Stimulated activated CD4-positive, alpha-beta T cell treated with anti-CD3 and anti-CD28 coated beads, Interleukin-4, amount 100 ng/mL, for 48 hours (primary cell): ENCODE measurements at places on chromosomes 5 and 9.

- no peak for DNase-seq
Measured at GRCh38 chr9:92895812-92896436, 18.1 kb upstream of the ZNF484 start.

DNA sequence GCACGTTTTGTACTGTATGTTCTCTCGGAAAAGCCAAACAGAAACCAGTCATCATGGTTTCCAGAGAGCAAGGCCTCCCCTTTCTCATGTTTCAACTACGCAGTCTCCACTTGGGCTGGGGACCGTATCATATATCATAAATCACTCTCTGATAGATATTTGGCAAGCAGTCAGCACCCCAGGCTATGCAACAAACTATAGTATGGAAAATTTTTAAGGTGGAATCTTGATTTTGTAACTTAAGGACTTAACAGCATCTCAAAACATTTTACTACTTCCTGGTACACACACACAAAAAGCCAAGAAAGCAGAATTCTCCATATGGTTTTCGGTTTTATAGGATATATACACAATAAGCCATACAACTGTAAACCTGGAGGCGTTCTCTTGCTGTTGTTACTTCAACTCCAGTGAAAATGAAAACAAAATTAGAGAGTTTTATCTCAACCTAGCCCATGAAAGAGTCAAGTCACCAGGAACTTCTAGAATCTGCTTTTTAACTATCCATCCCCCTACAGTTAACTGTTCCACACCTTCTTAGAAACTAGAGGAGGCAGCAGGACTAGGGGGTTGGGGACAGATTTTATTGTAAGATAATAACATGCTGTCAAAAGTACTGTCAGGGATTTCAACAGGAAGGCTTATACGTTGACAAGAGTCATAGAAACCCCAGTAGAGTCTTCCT is 283.4 kb downstream of the NFIB start:
- DNase-seq = no peak

GRCh38 chr5:143315214-143315613 is 88.3 kb downstream of the NR3C1 start:
- no peak for DNase-seq

- no peak for DNase-seq
Measured at GRCh38 chr5:151234476-151235238, 10.8 kb upstream of the CCDC69 start.

DNA sequence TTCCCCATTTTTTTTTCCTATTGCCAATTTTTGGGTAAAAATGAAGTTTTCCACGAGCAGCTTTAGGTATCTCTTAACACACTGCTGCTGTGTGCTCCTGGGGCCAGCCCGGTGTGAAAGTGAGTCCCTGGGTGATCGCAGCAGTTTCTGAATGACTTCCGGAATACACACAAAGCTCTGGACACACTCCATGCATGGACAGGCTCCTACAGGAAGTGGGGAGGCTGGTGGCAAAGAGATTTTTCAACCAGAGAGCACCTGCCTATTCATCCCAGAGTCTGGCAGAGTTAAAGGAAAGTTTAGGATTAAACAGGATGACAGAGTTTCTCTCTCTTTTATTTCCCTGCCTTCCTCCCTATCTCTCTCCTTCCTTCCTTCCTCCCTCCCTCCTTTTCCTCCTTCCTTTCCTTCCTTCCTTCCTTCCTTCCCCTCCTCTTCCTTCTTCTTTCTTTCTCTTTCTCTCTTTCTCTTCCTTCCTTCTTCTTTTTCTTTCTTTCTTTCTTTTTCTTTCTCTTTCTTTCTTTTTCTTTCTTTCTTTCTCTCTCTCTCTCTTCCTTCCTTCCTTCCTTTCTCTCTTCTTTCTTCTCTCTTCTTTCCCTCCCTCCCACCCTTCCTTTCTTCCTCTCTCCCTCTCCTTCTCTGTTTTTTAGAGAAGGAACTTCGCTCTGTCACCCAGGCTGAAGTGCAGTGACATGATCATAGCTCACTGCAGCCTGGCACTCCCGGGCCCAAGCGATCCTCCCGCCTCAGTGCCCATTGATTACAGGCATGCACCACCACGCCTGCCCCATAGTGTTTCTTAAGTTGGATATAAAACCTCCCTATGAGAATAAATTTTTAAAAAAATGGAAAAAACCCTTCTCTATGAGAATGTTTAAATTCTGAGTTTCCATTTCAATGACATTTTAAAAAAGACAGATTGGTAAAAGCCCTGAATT is 38.7 kb upstream of the UBTD2 start:
- no peak for DNase-seq

GRCh38 chr5:139787257-139787567 is 8.4 kb upstream of the PSD2 start:
- no peak for DNase-seq

GRCh38 chr5:61768692-61769281 is 436.7 kb downstream of the ZSWIM6 start:
- DNase-seq = no peak

GRCh38 chr9:4305065-4305985 is 5.5 kb upstream of the GLIS3 start:
- DNase-seq = no peak

DNA sequence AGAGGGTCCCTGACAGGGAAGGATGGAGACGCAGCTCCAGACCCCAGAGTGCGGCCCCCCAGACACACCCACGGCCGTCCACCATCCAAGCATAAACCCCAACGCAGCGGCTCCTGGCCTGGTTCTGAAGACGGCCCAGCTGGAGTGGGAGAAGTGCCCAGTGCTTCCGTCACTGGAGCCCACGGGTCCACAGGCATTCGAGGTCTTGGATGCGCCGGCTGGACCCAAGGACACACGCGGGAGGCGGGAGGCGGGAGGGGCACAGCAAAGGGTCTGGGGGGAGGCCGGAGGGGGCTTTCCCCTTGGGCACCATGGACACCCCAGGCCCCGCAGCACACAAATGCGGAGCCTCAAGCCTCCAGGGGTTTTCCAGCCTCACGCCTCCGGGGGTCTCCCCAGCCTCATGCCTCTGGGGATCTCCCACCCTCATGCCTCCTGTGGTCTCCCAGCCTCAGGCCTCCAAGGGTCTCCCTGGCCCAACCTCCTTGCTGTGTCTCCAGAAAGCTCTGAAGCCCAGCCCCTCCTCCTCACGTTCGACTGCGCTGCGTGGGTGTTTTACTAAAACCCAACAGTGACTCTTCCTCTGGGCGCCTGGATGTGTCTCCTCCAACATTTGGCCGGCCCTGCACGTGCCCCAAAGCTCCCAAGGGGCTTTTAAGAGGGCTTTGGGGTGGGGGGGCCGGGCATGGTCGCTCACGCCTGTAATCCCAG is 15.2 kb downstream of the EXD3 start:
- no peak for DNase-seq

DNA sequence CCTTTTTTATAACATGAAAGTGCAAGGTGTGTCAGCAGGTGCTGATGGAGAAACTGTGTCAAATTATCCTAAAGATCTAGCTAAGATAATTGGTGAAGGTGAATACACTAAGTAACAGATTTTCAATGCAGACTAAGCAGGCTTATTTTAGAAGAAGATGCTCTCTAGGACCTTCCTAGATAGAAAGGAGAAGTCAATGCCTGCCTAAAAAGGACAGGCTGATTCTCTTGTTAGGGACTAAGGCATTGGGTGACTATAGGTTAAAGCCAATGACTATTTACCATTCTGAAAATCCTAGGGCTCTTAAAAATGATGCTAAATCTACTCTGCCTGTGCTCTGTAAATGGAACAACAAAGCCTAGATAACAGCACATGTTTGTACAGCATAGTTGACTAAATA is 1682.4 kb downstream of the MAT2B start:
- no peak for DNase-seq

DNA sequence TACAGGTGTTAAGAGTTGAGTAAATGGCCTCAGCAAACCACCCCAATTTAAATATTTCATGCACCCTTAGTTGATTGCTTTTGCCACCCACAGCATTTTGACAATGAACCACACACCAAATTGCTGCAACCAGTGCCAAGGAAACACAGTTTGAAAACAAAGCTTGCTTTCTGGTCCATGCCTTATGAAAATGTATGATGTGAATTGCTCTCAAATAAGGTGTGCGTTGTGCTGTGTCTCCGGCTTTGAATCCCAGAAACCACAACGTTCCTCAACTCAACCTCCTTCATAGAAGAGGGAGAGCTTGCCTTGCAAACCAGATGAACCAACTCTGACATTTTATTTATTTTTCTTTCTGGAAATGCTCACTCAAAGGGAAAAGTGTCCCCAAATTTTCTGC is 762.7 kb downstream of the TLE1 start:
- no peak for DNase-seq

DNA sequence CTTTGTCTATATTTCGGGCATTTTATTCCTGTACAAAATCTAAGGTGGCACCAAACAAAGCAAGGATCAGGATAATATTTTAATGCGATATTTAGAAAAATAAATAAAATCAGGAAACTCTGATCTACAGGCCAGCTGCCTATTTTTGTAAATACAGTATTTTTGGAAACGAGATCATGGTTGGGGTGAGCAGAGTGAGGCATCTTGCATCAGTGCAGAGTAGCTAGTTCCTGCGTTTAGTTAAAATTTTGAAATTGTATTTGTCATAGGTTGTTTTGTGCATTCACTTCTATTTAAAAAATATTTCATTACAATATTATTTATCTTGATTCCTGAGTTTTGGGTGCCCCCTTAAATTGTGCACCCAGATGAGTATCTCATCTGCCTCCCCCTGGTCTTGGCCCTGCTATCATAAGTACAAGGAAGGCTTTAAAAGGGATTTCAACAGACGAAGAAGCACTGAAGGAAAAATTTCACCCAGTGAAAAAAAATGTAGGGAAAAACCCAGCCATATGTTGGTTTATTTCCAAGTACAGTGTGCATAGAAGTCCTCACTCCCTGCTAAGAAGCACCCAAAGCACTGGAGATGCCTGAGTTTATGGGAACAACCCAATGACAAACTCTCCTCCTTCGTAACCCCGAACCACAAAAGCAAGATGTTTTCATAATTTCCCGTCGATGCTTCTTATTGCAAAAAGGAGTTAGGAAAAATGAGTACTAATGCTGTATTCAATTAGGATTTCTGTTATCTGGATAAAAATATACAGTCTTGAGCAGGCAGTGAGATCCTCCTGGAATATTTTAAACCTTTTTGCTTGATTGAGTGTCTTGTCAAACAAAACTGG is 304.7 kb upstream of the CLINT1 start:
- no peak for DNase-seq

GRCh38 chr5:180498378-180498777 is 4.2 kb downstream of the CNOT6 start:
- no peak for DNase-seq

GRCh38 chr5:176596689-176597416 is 13.1 kb downstream of the GPRIN1 start:
- DNase-seq = peak; percentile 48

GRCh38 chr9:73059247-73059646 is 92.4 kb upstream of the ANXA1 start:
- DNase-seq = no peak

- no peak for DNase-seq
Measured at GRCh38 chr5:57940879-57941278, 458.3 kb upstream of the ACTBL2 start.

GRCh38 chr9:17627641-17628040 is 48.8 kb downstream of the SH3GL2 start:
- no peak for DNase-seq

GRCh38 chr9:37575511-37575914 is 667 bp downstream of the FBXO10 start:
- no peak for DNase-seq

GRCh38 chr5:2387634-2388325 is 363.7 kb downstream of the IRX2 start:
- DNase-seq = no peak

DNA sequence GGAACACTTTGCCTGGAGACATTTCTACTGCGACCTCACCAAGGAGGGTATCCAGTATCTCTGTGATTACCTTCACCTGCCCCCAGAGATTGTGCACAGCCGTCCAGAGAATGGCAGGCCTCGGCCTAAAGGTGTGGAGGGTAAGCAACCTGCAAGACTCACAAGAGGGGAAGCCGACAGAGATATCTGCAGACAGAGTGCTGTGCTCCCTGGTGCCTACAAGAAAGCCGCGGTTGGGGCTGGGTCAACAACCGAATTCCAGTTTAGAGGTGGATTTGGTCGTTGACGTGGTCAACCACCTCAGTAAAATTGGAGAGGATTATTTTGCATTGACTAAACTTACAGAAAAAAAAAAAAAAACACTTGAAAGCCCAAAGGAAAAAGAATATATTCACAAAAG is 107.8 kb upstream of the ISL1 start:
- DNase-seq = no peak

DNA sequence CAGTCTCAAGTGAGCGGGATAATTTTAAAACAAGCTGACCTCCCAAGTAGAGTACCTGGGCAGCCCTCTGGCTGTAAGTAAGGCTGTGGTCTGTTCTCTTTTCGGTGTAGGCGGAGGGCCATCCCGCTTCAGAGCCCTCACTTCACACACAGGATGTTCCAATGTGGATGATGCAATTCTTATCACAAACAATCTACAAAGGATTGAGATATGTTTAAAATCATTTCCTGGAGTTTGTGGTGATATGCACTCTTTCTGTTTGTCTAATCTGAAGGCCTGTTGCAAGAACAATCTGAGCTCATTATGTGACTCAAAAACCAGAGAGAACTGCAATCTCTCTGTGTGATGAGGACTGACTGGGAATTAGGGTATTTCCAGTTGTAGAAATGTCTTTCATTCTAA is 42.5 kb downstream of the ITGA2 start:
- DNase-seq = no peak

DNA sequence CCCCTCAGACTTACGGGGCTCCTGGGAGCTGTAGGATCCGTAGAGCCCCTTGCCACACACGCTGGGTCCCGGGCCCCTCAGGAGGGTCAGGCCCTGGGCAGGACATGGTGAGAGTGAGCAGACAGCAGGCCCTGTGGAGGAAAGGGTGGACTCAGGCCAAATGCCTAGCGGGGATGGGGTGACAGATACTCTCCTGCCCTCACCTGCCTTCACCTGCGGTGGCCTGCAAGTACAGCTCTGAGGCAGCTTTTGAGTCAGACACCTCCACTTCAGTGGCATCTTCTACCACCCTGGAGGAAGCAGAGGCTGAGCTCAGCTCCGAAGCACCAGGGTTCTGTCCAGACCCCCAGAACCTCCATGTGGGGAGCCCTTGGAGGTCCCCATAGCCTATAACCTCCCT is 26.2 kb downstream of the SLC35A4 start:
- no peak for DNase-seq

DNA sequence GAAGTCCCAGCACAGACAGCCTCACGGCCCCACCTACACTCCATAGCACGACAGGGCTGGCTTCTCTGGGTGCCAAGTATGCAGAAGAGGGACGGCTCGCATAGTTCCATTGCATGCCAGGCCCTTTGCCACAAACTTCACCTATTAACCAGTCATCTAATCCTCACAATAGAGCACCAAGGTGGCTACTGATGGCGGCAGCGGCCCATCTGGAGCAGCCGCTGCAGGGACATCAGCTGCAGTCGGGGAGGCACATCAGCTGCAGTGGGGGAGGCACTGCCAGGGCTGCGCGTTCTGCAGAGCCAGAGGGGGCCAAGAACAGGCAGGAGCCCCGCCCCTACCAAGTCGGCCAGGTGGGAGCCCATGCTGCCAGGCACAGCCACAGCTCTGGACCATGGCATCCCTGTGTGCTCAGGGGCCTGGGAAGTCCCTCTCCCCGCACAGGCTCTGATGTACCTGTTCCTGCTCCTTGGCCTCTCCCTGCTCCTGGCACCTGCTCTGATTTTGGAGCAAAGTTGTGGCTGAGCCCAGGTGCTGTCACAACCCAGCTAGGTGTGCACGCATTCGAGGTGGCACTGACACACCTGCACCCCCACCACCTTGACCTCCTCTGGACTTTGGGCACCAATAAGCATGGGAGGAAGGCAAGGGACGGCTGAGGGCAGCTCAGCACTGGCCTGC is 61.5 kb upstream of the SYNPO start:
- no peak for DNase-seq
